ENCODE measurements at places on chromosomes 11 and 22.

- DNase-seq = no peak
Measured at GRCh38 chr11:33976495-33977199, 74.9 kb upstream of the CAPRIN1 start.

DNA sequence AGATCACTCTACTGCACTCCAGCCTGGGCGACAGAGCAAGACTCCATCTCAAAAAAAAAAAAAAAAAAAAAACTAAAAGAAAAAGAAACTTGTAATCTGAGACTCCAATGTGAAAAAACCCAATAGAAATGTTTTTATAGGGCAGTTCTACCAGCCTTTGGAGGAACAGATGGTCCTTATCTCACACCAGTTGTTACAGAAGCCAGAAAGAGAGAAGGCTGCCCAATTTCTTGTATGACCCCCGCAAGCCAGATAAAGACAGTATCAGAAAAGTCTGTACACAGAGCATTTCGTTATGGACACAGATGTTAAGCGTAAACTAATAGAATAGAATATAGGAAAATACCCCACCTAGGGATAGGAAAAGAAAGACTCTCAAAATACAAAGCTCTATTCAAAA, 11.3 kb upstream of the TSGA10IP start:
- no peak for DNase-seq

GRCh38 chr11:122633219-122633829, 22.2 kb upstream of the UBASH3B start:
- DNase-seq = no peak

GRCh38 chr22:19533049-19533626, 8.9 kb upstream of the CLDN5 start:
- DNase-seq = no peak

DNA sequence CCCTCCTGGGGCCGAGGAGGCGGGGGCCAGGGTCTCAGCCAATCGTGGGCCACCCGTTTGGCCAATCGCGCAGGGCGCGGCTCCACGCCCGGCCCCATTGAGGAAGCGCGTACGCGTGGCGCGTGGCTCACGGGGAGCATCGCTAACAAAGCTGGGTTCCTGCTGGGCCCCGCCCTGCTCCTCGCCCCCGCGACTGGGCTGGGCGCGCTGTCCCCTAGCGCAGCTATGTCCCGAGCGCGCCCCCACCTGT, 614 bp upstream of the ASCL2 start:
- no peak for DNase-seq

GRCh38 chr11:115642660-115643059, 138.4 kb upstream of the CADM1 start:
- no peak for DNase-seq

DNA sequence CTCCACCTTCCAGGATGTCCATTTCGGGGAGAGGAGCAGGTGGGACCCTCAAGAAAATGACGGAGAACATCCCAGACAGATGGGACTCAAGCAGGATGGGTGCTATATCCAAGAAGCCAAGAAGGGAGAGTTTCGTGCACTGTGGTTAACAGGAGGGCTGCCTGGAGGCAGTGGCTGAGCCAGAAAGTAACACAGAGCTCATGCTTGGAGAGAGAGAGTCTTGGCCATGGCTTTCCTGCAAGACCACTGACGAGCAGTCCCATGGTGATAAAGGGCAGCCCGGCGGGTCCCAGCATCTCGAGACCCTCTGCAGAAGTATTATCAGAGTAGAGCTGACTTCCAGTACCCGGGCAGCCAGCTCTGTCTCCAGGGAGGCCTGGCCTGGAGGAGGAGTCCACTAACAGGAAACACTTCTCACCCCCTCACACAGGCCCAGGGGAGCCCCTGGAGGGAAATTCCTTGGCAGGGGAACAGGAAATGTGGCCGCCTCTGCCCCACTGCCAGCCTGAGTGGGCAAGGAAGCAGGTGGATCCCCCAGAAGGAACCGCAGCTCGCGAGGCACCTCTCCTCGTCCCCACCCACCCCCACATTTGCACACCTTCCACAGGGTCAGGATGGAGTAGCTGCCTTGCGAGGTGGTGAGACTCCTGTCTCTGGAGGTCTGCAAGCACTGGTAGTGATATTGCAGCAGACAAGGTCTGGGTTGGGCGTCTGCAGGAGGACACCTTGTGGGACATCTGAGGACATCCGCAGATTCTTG, 32.2 kb downstream of the CYTH4 start:
- DNase-seq = no peak

DNA sequence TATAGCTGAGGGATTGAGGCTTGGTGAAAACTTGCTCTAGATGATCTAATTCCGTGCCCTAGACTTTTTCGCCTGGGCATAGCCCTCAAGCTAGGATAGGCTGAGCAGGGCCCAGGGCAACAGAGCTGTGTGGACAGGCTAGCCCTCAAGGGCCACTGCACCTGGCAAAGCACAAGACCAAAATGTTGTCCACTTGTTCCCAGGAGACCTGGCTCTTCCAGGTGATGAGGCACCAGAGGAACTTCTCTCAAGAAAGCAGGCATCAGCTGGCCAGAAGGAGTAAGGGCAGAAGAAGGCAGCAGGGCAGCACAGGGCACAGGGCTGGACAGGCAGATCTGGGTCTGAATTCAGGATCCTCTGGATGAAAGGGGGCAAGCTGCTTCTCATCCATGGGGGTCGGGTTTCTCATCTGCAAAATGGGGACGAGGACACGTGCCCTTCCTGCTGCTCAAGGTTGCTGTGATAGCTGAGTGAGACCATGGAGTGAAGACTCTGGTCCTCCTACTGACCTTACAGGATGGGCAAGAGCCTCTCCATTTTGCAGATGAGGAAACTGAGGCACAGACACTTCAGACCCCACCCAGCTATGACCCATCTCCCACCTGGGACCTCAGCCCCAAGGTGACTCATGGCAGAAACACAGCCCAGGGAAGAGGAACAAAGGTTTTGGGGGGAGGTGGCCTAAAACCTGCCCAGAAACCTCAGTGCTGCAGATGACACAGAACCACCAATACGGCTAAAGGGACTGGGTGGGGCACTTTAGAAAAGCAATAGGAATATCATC, 42.2 kb upstream of the PRDM11 start:
- no peak for DNase-seq

- no peak for DNase-seq
Measured at GRCh38 chr11:41522391-41522790, 62.9 kb upstream of the LRRC4C start.

- no peak for DNase-seq
Measured at GRCh38 chr11:32940865-32941264, 48.3 kb downstream of the QSER1 start.

DNA sequence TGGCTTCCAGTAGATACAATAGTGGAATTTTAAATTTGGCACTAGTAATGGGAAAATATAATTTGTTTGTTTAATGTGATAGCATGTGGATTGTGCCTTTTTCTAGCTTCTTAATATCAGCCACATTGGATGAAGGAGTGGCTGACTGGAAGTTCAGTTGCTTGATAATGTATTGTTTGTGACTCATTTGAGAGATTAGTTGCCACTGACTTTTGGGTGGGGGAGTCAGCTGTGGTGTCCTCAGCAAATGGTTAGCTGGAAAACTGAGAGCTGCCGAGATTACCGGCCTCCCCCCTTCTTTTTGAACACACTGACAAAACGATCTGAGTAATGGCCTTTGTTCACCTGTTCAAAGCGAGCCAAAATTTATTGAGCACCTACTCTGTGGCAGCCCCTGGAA, 5.5 kb downstream of the JAM3 start:
- no peak for DNase-seq

- DNase-seq = no peak
Measured at GRCh38 chr11:36724742-36725385, 126.8 kb upstream of the RAG2 start.

DNA sequence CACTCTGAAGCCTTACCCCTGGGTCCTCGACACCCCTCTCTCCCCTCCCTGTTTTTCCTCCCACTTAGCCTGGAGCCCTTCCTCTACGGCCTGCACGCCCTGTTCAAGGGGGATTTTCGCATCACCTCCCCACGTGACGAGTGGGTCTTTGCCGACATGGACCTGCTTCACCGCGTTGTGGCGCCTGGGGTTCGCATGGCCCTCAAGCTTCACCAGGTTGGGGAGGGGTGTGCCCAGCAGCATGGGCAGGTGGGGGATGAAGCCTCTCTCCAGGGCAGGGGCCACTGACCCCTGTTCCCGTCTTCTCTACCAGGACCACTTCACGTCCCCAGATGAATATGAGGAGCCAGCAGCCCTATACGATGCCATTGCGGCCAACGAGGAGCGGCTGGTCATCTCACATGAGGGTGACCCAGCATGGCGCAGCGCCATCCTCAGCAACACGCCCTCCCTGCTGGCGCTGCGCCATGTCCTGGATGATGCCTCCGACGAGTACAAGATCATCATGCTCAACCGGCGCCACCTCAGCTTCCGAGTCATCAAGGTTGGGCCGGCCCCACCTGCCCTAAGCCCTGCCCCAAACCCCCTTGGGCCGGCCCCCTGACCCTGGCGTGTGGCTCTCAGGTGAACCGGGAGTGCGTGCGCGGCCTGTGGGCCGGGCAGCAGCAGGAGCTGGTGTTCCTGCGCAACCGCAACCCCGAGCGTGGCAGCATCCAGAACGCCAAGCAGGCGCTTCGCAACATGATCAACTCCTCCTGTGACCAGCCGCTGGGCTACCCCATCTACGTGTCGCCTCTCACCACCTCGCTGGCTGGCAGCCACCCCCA, 2.8 kb upstream of the SIPA1 start:
- DNase-seq = no peak

GRCh38 chr11:95595541-95595940, 194.0 kb downstream of the FAM76B start:
- no peak for DNase-seq

DNA sequence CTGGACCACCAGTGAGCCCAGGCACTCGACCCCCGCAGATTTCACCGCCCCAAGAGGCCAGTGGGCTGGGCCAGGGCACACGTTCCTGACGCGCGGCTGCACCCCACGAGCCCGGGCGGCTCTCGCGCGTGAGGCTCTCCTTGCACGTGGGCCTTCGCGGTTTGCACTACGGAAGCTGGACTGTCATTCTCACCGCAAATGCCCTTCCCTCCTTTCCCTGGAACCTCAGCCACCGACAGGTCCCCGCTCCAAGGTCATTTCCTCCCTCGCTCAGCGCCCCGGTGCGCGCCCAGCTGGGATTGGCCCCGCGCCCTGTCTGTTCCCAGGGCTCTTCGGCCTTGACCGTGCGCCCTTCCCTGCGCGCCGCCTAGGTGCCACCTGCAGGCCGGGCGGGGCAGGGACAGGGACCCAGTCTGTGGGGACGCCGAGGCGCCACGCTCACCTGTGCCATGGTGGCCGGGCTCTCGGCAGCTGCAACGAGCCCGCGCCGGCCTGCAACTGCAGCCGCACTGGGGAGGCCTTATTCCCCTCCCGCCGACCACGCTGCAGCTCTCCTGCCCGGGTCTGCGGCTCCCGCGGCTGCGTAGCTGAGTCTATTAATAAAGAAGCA, 2.1 kb upstream of the CPT1A start:
- peak; percentile 42 for DNase-seq

DNA sequence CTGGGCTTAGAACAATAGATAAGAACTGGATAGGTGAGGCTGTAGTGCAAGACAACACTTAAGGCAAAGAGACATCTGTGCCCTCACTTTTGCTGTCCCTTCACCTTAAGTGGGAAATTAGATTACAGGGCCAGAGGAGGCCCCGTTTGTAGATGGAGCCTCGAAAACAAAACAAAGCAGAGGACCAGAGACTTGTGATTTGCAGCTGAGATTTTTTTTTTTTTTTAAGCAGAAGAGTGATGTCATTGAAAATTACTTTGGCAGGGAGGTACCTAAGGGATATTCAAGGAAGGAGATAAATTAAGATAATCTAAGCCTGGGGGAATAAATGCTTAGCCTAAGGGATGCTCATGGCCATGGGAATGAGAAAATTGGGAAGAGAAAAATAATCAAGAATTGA, 31.4 kb downstream of the ZC3H12C start:
- no peak for DNase-seq

DNA sequence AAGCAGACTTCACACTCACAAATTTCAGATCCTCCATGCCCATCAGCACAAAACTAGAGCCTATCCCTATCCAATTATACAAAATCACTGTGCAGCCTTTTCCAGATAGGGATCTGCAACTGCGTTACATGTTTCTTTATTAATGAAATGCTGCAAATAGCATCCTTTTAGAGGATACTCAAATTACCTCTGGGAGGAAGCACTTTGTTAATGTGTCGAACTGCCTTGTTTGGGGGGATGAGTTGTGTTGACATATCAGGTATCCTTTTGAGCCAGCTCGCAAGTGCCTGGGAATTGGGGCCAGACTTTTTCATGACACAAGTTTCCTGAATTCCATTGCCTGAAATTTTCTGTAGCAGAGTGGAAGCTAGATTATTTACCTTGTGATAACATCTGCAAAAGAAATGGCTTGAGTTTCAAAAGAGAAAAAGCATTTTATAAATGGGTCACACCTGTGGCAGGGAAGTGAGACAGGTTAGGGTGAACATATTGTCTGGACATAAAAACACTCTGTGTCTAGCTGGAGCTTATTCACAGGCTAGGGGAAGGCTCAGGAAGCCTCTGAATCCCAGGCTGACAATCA, 299.1 kb upstream of the MTNR1B start:
- no peak for DNase-seq

DNA sequence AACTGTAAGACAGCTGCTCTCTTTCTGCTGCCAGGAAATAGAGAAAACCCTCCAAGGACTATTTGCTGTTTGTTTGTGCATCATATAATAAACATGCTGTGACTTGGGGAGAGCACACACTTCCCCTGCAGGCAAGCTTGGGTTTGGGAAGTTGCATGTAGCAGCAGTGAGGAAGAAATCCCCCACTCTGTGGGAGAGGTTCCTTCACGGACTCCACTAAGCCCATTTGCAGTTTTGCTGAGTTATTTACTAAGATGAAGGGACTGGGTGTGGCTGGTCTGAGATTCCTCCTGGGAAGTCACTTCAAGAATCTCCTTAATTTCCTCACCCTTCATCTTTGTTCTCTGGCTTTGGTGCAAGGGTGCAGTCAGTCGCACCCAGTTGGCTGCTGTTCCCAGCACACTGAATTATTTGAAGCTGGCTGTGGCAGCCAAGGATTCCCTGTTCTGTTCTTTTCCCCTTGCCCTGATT, 104.9 kb downstream of the ARFGAP2 start:
- DNase-seq = no peak

DNA sequence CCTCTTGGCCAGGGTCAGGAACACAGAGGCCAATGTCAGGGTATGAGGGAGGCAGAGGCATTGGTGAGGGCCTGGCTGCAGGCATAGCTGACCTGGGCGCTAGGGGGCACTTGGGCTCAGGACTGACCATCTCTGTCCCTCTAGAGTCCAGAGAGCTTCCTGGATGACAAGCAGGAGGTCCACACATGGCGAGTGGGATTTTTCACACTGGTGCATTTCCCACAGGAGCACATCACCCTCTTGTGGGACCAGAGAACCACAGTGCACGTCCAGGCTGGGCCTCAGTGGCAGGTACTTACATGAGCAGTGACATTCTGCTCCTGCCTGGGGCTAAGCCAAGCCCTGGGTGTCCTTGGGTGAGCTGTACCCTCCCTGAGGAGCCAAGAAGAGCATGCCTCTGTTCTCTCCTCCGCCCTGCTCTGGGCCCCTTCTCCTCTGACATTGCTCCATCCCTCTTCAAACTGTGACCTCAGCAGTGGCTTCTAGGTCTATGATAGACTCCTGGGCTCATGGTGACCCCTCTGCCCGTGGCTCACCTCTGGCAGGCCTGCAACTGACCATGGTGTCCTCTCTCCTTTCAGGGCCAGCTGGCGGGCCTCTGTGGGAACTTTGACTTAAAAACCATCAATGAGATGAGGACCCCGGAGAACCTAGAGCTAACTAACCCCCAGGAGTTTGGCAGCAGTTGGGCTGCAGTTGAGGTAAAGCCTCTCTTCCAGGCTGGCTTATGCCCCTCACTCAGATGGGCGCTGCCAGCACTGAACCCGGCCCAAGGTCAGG, 46.6 kb downstream of the OTOG start:
- no peak for DNase-seq

- no peak for DNase-seq
Measured at GRCh38 chr11:116560589-116560988, 212.2 kb downstream of the BUD13 start.
